ENCODE measurements at places on chromosomes 2 and 18. TPM values are rescaled to one million over a fixed set of nuclear protein-coding genes. Genes with fewer than 3 reads are reported as not detected.
A peak's percentile ranks its signal among the peaks of the same experiment; 100 is the strongest.

DNA sequence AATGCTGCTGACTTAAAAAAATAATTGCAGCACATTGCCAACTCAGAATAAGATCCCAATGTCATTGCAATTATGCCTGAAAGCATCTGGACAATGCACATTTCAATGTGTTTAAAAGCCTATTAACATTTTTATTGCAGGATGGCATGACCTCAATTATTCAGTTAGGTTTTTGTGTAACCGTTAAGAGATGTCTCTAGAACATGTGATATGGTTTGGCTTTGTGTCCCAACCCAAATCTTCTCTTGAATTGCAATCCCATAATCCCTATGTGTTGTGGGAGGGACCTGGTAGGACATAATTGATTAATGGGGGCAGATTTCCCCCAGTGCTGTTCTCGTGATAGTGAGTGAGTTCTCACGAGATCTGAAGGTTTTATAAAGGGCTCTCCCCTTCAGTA is 43.2 kb upstream of the ZC3H15 start:
- no peaks in the 10 kb centered on the region for H3K4me1 ChIP-seq
- no peak for DNase-seq
- no peak overlapping the region for H3K4me3 ChIP-seq

DNA sequence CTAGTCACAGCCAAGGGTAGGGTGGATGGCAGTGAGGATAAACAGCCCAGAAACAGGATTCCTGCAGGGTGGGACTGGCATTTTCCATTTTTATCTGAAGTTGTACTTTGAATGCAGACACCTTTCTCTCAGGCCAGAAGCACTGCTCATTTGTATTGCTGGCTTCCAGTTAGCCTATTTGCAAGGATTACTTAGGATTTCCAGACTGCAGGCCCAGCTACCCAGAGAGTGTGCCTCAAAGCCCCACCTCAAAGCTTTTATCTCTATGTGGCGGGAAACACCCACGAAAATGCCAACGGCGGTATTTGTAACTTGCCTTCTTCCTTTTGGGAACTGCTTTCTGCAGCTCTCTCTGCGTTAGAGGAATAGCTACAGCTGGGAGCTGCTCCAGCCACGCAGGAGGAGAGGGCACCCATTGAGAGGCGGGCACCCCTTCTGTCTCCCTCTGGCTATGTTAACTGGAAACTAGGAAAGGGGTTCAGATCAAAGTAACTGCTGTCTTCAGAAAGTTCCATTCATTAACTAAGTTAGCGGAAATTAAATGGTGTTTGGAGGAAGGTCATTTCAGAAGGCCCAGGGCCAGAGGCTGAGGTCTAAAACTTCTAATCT is 144.9 kb downstream of the TGIF1 start:
- H3K4me1 ChIP-seq: peaks cover 59% of the 10 kb centered on the region
- peak overlapping the region; percentile 93 for H3K27ac ChIP-seq
- H3K4me3 ChIP-seq: peak overlapping the region; percentile 58
- H3K36me3 ChIP-seq: no peaks in the 10 kb centered on the region
- DNase-seq: no peak
- H3K27me3 ChIP-seq: no peaks in the 10 kb centered on the region

DNA sequence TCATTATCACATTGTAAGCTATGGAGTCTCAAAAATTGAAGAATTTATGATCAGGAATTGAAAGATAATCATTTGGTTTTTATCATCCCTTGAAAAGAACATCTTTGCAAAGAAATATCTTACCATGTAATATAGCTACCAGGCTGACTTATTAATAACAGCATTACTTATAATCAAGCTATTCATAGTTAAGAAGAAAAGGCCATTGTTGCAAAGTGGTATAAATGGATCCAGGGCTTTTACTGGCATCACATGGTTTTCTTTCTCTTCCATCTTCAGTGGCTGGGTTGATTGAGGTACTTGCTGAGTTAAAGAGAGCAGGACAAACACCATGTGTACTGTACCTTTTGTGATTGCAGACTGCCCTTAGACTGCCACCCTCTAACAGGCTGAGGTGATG is 39.6 kb downstream of the MFSD6 start:
- H3K4me1 ChIP-seq: peaks cover 17% of the 10 kb centered on the region
- H3K27ac ChIP-seq: no peak overlapping the region
- H3K27me3 ChIP-seq: no peaks in the 10 kb centered on the region
- no peak for DNase-seq
- no peaks in the 10 kb centered on the region for H3K36me3 ChIP-seq

CFAP65 gene
- total RNA-seq: not detected

SERPINB10 gene
- total RNA-seq: not detected

NGEF gene
- 20.2 TPM for total RNA-seq

SMAD2 gene
- 42.2 TPM for total RNA-seq

- no peaks in the 10 kb centered on the region for H3K27me3 ChIP-seq
- no peaks in the 10 kb centered on the region for H3K36me3 ChIP-seq
- H3K27ac ChIP-seq: no peak overlapping the region
- H3K4me3 ChIP-seq: no peak overlapping the region
Measured at GRCh38 chr18:34514238-34514637, 195.9 kb upstream of the DTNA start.

DNA sequence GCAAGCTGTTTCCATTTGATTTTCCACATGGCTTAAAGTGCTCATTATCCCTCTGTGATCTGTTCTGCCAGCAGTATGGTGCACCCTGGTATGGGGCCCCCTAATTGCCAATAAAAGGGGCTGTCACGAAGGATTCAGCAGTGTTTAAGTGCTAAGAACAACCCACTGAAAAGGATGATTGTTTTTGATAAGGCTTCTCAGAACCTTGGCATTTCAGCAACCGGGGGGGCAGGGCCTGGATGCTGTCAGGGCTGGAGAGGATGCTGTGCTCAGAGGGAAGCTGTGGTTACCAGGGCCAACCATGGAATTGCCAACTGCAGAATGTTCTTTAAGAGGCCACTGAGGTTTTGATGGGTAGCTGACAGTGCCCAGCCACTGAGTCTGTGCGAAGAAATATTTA is 117.8 kb downstream of the CTIF start:
- peak overlapping the region; percentile 87 for H3K27ac ChIP-seq
- no peaks in the 10 kb centered on the region for H3K36me3 ChIP-seq
- H3K4me1 ChIP-seq: peaks cover 45% of the 10 kb centered on the region
- DNase-seq: no peak

DNA sequence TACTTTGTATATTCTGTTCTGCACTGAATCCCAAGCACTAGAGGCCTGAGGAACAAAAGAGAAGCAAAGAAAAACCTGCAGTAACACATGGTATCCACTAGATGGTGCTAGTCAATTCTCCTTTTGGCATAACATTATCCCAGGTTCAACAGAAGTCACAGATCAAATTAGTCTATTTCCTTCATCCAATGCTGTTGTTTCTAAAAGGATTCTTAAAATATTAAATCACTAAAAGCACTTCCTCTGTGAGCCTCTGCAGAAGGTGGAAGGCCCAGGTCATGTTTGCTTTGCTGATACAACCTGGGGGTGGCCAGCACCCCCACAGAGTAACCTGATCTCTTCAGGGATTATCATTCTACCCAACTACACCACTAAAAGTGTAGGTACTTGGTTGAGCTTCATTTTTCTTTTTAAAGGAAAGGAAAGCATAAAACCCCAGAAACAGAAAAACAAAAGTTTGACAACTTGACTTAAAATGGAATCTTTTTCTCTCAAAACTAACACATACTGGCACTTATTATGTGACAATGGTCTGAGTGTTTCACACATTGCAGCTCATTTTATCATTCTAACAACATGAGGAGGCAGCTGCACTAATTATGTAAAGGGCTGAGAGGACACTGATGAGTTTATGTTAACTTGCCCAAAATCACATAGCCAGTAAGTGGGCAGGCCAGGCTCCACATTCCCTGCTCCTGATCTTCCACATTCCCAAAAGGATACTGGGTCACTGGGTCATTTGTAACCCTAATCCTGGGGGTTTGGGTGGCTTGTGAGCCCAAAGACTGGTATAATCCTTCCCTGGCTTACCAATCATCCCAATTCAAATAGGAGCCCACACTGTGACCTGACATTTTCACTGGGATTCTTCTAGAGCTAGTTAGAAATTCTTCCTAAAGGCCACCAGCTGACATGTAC is 66.8 kb upstream of the DNER start:
- peaks cover 23% of the 10 kb centered on the region for H3K4me1 ChIP-seq
- no peak overlapping the region for H3K4me3 ChIP-seq
- no peak for DNase-seq

ASIC4 gene
- total RNA-seq: 3.0 TPM

DNA sequence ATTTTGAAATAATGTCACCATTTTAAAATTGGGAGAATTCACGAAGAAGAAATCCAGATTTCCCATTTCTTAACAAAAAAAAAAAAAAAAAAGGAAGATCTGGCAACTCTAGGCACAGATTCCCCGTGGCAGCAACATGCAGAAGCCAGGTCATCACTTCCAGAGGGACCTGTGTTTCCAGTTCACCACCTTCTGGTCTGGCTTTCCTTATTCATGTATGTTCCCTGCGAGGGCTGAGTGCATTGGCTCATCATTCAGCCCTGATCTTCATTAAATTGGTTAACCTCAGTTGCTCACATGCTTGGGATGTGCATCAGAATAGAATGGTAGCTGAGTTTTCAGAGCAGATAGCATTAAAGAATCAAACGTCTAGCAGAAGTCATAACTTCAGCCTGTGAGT is 25.0 kb upstream of the MAP3K20 start:
- H3K4me3 ChIP-seq: no peak overlapping the region
- no peak overlapping the region for H3K27ac ChIP-seq
- H3K36me3 ChIP-seq: no peaks in the 10 kb centered on the region
- no peaks in the 10 kb centered on the region for H3K27me3 ChIP-seq

OTOS gene
- not detected for total RNA-seq

GRCh38 chr2:222713002-222713401 is 41.5 kb downstream of the MOGAT1 start:
- no peak overlapping the region for H3K4me3 ChIP-seq
- H3K4me1 ChIP-seq: no peaks in the 10 kb centered on the region
- DNase-seq: no peak
- H3K36me3 ChIP-seq: no peaks in the 10 kb centered on the region
- no peaks in the 10 kb centered on the region for H3K27me3 ChIP-seq
- H3K27ac ChIP-seq: no peak overlapping the region

DNA sequence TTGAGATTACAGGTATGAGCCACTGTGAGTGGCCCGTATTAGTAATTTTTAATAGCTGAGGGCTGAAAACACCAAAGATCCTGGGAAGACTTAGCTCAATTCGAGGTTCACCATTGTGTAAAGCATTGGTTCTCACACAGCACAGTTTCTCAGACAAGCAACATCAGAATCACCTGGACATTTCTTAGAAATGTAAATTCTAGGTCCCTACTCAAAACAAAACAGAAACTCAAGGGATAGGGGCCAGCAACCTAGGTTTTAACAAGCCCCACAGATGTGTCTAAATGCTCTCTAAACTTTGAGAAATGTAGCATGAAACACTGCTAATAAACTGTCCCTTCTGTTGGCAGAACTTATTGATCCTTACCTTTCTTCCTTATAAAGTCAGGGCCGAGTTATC is 681.2 kb downstream of the RNF144A start:
- no peaks in the 10 kb centered on the region for H3K36me3 ChIP-seq
- DNase-seq: no peak
- H3K4me1 ChIP-seq: no peaks in the 10 kb centered on the region
- no peak overlapping the region for H3K4me3 ChIP-seq

UGT1A3 gene
- total RNA-seq: not detected

DNA sequence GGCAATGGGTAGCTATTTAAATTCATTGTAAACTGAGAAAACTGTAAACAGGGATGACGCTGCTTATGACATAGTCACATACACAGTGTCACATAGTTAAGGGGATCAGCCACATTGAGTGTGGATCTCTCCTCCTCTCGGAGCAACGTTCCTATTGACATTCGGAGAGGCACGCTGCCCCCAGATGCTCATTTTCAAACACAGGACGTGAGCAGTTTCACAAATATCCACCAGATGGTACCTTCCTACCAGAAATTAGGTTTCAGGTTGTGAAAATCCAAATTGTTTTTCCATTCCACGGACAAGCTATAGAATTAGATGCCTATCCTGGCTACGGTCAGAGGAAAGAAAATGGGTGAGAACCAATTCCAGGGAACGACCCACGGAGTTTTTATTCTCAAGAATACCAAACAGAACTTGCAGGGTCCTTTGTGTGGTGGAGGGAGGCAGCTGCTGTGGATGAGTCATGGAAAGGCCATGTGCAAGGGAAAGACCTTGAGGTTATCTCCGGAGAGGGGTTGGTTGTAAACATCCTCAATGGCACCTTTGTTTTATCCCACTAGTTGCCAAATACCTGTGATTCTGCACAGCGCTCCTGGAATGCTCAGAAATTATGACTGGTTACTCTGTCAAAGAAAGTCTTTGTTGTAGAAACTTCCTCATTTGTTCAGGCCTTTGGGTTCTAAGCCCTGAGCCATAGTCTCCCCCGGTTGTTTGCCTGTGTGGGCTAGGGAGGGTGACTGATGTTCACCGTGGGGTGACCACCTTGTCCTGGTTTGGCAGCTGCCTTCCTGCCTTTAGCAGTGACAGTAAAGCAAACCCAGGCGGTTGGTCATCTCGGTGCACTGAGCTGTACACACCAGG is 88.0 kb downstream of the ACTR3 start:
- no peaks in the 10 kb centered on the region for H3K4me1 ChIP-seq
- H3K27me3 ChIP-seq: no peaks in the 10 kb centered on the region
- no peak overlapping the region for H3K27ac ChIP-seq
- H3K4me3 ChIP-seq: no peak overlapping the region
- H3K36me3 ChIP-seq: no peaks in the 10 kb centered on the region
- peak; percentile 45 for DNase-seq

L3MBTL4 gene
- 9.0 TPM for total RNA-seq

- H3K36me3 ChIP-seq: no peaks in the 10 kb centered on the region
- H3K4me1 ChIP-seq: peaks cover 11% of the 10 kb centered on the region
- no peaks in the 10 kb centered on the region for H3K27me3 ChIP-seq
- no peak overlapping the region for H3K4me3 ChIP-seq
Measured at GRCh38 chr2:105384861-105385260, 14.0 kb downstream of the FHL2 start.

- no peak overlapping the region for H3K4me3 ChIP-seq
- H3K27ac ChIP-seq: no peak overlapping the region
- peaks cover 100% of the 10 kb centered on the region for H3K27me3 ChIP-seq
- no peaks in the 10 kb centered on the region for H3K36me3 ChIP-seq
- no peaks in the 10 kb centered on the region for H3K4me1 ChIP-seq
Measured at GRCh38 chr2:70904371-70905216, 31.1 kb upstream of the ATP6V1B1 start.

DNA sequence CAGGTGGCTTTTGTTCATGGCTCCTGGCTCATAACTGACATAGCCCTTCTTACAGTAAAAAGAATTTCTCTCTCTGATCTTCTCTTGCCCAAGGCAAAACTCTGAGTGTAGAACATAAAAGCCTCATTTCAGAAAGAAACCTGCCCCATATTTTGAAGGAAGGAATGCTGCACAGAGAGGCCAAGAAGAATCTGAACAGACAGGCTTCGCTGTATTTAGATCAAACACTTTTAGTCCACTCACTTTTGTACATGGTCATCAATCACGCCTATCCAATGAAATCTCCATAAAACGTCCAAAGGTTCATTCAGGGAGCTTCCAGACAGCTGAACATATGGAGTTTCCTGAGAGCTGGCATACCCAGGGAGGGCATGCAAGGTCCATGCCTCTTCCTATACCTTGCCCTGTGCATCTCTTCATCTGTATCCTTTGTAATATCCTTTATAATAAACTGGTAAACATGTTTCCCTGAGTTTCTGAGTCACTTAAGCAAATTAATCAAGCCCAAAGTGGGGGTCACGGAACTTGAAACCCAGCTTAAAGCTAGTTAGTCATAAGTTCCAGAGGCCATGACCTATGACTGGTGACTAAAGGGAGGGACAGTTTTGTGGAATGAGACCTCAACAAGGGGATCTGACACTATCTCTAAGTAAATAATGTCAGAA is 62.5 kb upstream of the TMEM247 start:
- H3K36me3 ChIP-seq: no peaks in the 10 kb centered on the region
- no peak overlapping the region for H3K4me3 ChIP-seq
- H3K27me3 ChIP-seq: no peaks in the 10 kb centered on the region
- no peaks in the 10 kb centered on the region for H3K4me1 ChIP-seq
